ENCODE measurements at places on chromosomes 1 and 21.

DNA sequence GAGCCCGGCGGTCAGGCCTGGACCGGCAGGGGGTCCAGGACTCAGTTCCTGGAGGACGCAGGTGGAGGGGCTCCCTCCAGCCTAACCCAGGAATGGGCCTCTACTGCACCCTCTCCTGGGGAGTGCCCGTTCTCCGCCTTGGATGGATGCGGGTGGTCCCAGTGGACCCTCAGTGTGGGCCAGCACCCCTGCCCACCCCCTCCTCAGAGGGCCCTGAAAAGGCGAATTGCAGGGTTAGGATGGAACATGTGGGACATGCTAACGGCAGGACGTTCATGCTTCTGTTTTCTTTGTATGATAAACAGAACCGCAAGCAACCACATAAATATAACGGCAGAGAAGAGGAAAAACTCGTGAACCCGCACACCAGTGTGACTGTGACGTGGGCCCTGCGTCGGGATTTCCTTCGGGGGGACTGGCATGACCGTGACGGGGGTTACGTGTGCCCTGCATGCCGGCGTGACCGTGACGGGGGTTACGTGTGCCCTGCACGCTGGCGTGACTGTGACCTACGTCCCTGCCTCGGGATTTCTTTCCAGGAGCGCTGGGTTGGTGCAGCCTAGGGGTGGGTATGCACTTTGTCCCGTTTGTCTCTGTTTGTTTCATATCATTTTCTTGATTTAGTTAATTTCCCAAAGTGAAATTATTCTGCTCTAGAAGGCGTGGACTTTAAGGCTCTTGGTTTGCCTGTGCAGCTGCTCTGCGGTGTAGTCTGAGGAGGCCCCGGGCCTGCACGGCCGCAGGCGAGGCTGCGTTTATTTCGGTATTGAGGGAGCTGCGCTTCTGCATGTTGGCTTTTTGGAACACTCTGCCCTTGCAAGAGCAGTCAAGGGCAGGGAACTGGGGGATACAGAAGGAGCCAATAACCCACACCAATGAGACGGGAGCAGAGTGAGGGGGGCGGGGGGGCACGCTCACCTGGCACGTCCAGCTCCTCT, 3.1 kb downstream of the FTCD start:
- DNase-seq = no peak

DNA sequence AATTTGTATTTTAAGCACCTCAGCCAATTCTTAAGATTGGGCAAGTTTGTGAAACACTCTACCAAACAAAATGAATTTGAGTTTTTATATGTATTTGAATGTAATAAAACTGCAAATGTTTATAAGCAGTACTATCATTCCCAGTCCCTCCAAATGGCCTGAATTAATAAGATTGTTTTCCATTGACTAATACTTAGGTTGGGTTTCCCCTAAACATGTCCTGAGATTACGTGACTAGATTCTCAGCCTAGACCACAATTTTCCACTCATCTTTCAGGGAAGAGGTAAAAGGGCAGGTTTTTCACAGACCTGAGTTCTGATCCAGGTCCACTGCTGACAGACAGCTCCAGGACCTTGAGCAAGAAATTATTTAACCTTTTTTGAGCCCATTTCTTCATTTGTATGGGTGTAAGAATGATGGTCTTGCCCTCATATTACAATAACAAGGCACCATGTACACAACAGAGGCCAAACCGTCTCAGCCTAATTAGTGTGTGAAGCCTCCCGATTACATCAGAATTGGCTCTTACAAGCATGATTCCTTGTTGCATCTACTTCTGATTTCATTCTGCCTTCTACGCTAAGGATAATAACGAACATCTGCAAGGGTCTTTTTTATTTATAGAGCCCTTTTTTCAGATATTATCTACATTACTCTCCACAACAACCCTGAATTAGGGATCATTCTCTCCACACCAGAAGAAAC, 51.2 kb downstream of the BEND5 start:
- DNase-seq = no peak

DNA sequence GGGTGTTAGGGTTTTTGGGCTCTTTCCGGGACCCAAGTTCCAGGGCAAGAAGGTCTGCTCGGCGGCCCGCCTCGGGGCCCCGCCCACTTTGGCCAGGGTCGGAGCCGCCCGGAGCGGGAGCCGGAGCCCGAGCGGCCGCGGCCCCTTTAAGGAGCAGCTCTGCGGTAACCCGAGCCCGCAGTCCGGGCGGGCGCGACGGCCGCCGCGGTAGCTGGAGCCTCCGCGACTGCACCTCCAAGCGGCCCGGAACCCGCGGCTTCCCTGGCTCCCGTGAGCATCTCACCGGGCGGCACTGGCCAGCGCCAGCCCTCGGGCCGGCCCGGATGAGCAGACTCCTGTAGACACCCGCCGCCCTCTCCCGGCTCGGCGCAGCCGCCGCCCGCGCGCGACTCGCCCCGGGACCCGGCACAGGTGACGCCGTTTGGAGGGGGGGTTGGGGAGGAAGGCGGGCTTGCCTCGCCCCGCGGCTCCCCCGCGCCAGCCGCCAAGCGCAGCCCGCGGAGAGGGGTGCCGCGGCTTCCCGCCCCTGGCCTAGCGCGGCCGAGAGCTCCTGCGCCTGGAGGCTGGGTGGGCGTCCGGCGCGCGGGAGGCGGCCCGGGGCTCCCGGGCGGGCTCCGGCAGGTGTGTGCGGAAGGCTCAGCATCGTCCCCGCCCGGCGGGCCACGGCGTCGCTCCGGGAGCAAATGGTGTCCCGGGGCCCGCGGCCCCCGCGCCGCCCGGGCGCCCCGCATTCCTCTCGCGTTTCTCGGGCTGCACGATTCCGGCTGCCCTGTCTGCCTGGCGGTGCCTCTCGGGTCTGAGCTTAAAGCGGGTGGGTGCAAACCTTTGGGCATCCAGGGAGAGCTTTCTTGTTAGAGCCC, at the start of gene TLCD4:
TSS of gene TLCD4 (plus strand) at position 149 of the 860 bp plus-strand sequence. CDS start 26,547 bp downstream, outside the sequence.
- peak; percentile 59 for DNase-seq

DNA sequence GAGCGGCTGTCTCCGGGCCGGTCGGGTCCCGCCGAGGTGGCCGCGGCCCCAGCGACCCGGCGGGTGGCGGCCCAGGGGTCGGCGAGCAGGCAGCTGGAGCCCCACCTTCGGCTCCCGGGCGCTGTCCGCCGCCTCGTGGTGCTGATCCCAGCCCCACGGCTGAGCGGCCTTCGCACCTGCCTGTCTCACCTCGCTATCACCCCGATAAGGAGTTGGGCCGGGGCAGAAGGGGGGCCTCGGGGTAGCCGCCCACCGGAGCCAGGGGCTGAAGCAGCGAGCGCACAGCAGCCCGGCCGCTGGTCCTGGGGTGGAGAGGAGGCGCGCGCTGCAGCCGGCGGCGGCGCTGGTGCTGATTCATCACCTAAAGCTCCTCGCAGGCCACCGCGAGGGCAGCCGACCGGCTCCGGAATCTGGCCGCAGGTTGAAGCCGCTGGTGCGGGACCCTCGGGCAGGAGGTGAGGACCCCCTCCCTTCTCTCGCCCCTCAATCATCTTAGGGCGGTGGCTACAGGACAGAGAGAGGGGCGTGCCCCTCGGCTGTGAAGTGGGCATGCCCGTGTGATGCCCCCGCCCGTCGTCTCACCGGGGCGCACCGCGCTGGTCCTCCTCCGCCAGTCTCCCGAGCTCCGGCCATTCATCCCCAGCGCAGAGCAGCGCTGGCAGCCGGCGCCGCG, 575 bp downstream of the TRIM67 start:
- DNase-seq = peak; percentile 80

GRCh38 chr1:39331647-39332046, 127.2 kb downstream of the MACF1 start:
- no peak for DNase-seq

DNA sequence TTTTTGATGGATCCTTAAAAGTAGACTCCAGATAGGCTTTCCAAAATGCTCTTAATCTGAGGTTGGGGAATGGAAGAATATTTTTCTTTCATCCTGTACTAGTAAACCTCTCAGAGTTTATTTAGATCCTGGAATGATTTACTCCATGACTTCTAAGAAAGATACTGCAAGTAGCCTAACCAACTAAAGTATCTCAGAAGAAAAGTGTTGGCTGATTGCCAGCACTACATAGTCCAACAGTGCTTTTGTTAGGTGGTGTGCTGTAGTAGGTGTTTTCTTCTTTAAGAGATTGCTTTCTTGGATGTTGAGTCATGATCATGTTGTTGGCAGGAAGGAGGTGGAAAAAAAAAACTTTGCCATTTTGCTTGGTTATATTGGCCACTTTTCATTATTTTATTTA, 119.8 kb downstream of the OSBPL9 start:
- no peak for DNase-seq

DNA sequence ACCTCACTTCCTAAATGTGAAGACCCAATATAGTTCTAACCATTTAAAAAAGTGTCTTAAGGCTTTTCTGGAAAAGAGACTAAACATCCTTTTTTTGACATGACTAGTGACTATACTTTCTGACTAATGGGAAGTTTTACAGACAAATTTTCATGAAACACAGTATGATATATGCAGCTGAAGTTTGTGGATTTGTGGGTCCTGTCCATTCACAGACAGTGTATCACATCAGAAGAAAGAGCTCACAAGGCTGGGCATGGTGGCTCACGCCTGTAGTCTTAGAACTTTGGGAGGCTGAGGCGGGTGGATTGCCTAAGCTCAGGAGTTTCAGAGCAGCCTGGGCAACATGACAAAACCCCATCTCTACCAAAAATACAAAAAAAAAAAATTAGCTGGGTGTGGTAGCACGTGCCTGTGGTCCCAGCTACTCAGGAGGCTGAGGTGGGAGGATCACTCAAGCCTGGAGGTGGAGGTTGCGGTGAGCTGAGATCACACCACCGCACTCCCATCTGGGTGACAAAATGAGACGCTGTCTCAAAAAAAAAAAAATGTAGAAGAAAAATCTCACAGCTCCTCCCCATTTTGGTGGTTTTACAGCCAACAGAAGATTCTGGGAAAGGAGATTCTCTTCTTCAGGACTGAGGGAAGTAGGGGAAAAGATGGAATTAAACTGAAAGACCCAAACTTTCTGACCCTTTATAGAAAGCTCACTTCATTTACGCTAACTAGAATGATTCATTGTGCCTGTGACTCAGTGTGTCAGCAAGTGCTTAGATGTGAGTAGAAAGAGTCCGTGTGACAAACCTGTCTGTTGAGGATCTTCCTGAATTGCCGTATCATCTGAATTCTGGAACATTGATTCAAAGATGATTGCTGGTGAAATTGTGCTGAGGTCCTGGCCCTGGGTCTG, 15.2 kb upstream of the YRDC start:
- DNase-seq = no peak

DNA sequence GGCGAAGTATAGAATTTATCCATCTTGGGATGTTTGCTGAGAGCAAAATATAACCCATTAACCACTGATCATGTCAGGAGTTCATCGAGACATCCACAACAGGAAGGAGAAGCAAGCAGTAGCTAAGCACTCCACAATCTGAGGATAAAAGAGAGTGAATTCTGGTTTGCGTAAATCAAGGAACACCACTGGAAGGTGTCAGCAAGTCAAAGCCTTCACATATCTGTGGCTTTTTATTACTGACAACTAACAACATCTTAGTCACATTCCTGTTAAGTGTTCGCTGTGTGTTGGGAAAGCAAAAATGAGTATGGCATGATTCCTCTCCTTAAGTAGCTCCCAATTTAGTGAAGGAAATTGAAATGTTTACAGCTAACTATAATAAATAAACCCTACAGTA, 44.5 kb upstream of the DARS2 start:
- DNase-seq = no peak

GRCh38 chr1:86648255-86648654, 56.1 kb upstream of the SH3GLB1 start:
- DNase-seq = no peak

DNA sequence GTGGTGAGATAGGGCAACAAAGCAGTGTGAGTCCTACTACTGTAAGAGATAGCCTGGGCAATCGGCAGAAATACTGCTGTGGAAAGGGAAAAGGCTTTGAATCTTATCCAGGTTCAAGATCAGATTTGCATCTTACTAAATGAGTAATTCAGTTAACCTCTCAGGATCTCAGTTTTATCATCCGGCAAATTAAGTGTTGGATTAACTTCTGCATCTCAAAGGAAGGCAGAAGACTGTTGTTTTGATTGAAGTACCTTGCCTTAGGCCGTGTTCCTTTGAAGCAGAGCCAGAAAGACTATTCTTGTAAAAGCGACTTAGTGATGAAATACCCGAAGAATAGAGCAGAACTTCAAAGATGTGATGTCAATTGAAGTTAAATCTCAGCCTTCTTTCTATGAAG, 612.9 kb upstream of the USP24 start:
- DNase-seq = no peak

DNA sequence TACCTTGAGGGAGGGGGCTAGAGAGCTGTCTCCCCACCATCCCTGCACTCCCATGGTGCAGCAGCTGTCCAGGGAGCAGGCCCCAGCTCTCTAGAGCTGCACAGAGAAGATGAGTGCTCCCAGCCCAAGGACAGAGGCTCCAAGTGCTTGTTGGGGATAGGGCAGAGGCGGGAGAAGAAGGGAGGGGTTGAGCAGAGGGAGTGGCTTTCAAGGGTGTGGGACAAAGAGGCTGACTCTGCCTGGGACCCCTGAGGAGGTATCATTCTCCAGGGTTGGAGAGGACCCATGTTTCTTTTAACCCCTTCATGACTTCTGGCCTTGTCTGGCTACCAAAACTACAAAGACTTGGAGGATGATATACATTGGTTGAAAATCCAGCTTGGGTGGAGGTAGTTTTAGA, 14.6 kb downstream of the FOXD2 start:
- no peak for DNase-seq

DNA sequence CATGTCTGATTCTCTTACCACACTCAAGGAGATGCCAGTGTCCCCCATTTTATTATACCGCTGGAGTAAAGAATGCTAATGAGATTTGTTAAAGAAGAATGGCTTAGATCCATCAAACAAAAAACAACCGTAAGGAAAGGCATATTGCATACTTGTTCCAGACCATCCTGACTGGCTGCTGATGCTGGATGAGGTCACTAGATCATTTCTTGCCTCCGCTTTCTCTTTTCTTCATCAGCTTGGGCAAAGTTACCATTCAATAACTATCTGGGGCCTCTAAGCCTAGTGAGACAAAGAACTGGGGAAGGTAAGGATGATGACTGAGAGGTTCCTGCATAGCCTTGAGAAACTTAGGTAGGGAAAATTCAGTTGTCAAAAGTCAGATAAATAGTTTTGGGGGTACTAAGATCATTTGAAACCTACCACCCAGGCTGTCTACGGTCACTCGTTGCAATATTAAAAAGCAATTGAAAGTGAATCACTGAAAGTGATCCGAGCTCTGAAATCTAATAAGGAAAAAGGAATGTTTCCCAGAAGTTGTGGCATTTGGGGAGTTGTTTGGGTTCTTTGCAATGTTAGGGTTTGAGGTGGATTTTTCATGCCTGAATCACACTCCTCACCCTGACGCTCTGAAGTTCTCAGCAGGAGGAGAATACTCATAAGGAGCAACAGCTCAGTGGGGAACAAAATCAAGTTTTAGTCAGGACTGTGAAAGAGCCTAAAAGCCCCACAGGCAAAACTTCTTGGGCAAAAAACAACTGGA, 176.8 kb downstream of the HHIPL2 start:
- DNase-seq = no peak

- DNase-seq = no peak
Observed at GRCh38 chr1:96723377-96723776, 1.8 kb downstream of the PTBP2 start.

GRCh38 chr1:3405491-3405890, 49.0 kb upstream of the ARHGEF16 start:
- no peak for DNase-seq
